ENCODE measurements at places on chromosomes 16 and 17. TPM values are rescaled to one million over a fixed set of nuclear protein-coding genes. Genes with fewer than 3 reads are reported as not detected.

The CCDC47 gene
- 102 TPM for total RNA-seq

The UMOD gene
- not detected for total RNA-seq

The NEURL4 gene
- 31.6 TPM for total RNA-seq

The GNG13 gene
- not detected for total RNA-seq

The ENO3 gene
- total RNA-seq = 52.1 TPM

The HAS3 gene
- total RNA-seq = 46.3 TPM

The TBC1D3 gene
- total RNA-seq = not detected

The MT1A gene
- 20.6 TPM for total RNA-seq

The ADGRG1 gene
- 191 TPM for total RNA-seq

The MYL11 gene
- total RNA-seq = 0.51 TPM

The DBF4B gene
- 19.9 TPM for total RNA-seq

The NEUROD2 gene
- total RNA-seq = not detected

The SCO1 gene
- 58.4 TPM for total RNA-seq

The TAC4 gene
- total RNA-seq = not detected

The MYOCD gene
- 0.49 TPM for total RNA-seq
